H9 (cell line): ENCODE measurements at places on chromosomes 1 and 21.

DNA sequence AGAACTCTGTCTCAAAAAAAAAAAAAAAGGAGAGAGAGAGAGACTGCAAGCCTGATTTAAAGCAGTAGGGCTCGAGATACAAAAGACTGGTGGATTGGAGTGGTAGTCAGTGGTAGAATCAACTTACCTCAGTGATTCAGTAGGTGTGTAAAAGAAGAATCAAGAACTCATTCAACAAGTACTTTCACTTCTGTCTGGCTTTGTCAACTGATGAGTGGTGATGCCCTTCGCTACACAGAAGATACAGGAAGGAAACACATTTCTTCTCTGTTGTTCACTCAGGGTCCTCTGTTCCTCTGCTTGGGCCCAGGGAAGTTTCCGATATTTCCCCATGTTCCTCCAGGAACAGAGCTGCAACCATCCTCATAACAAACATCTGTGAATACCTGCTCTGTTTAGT lies 68.6 kb upstream of the COG2 start:
- H3K4me3 ChIP-seq = no peak overlapping the region
- DNase-seq = no peak
- no peaks in the 10 kb centered on the region for H3K4me1 ChIP-seq
- no peak overlapping the region for H3K27ac ChIP-seq
- H3K36me3 ChIP-seq = no peaks in the 10 kb centered on the region

GRCh38 chr1:66270119-66270812 lies 263.7 kb upstream of the SGIP1 start:
- no peak overlapping the region for H3K4me3 ChIP-seq
- no peaks in the 10 kb centered on the region for H3K36me3 ChIP-seq
- no peak for DNase-seq

GRCh38 chr1:24400065-24400464 lies 13.5 kb downstream of the STPG1 start:
- no peak overlapping the region for H3K27ac ChIP-seq
- DNase-seq = no peak
- H3K4me3 ChIP-seq = no peak overlapping the region
- no peaks in the 10 kb centered on the region for H3K4me1 ChIP-seq

DNA sequence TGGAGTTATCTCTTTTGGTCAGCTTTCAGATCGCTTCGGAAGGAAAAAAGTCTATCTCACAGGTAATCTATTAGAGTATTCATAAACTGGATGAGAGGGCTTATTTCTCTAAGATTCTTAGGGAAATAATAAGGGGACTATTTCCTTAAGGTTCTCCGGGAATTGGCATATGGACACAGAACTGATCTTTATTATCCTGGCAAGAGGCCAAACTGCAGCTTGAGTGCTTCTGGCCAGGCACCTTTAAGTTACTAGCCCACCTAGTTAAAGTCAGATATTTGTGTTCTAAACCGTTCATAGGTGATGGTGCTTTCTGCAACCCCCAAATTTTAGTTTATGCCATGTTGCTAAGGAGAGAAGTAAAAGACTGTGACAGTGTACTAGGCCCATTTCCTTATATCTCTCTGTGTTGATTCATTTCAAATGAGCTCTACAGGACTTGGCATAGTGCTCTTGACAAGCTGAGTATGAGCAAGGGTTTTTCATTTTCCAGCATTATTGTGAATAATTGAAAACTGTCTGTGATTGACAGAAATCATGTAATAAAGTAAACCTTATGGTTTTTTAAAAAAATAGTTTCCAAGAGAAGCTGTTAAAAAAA lies 43.4 kb downstream of the SLC22A15 start:
- no peaks in the 10 kb centered on the region for H3K4me1 ChIP-seq
- H3K4me3 ChIP-seq = no peak overlapping the region
- H3K27ac ChIP-seq = no peak overlapping the region
- H3K36me3 ChIP-seq = peaks cover 12% of the 10 kb centered on the region
- H3K27me3 ChIP-seq = no peaks in the 10 kb centered on the region

DNA sequence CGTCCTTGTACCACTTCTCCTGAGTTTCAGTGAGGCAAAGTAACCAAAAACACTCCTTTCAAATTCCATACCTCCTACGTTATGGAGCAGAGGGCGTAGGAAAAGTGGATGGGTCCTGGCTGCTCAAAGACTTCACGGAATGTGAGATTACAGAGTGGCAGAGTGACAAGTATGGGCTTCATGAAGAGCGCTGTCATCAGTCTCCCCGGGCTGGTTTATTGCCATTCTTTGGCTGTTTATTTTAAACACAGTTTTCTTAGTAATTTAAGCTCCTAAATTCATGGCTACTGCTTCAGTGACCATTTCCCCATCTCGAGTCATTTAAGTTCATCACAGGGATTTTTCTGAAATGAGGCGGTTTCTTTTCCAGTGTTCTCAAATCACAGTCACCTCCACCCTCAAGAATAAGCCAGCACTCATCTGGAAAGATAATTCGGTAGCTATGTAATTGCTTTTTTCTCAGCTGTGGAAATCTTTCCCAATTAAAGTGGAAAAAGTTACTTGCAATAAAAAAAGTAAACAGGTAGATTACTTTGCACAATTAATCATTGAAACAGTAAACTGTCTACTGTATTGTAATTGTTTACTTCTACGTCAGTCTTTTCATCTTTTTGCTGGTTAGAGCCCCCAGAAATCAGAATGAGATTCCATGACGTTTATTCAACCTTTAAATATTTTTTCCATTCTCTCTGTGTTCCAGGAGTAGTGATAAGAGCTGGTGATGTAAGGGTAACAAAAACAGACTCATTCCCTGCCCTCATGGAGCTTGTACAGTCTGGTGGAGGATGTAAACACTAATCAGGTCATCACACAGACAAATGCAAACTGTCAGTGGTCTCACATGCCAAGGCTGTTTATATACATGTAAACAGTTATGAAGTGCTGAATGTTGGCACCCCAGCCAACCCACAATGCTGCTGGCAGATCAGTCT lies 3.0 kb upstream of the SMYD2 start:
- no peaks in the 10 kb centered on the region for H3K36me3 ChIP-seq
- H3K27ac ChIP-seq = no peak overlapping the region
- H3K27me3 ChIP-seq = peaks cover 20% of the 10 kb centered on the region; the same call in 1 of the 2 replicates
- peaks cover 7% of the 10 kb centered on the region; the same call in 1 of the 2 replicates for H3K4me1 ChIP-seq

GRCh38 chr21:27703791-27704190 lies 736.9 kb upstream of the ADAMTS5 start:
- DNase-seq = no peak
- no peak overlapping the region for H3K4me3 ChIP-seq

- H3K27ac ChIP-seq = no peak within 1 kb of the TSS
- H3K4me1 ChIP-seq = no peaks in the 10 kb centered on the region
- peak within 1 kb of the TSS; percentile 75 for H3K4me3 ChIP-seq
- H3K36me3 ChIP-seq = peaks cover 3% of the 10 kb centered on the region; the same call in 1 of the 2 replicates
- H3K27me3 ChIP-seq = no peaks in the 10 kb centered on the region; the same call in 1 of the 2 replicates
- peak; percentile 100 for DNase-seq
Observed at GRCh38 chr1:5992026-5992813, at the start of gene NPHP4. NPHP4 (minus strand) TSS chr1:5992425; CDS start chr1:5986289, 6,136 bp downstream.

- no peaks in the 10 kb centered on the region; the same call in 1 of the 2 replicates for H3K4me1 ChIP-seq
- no peaks in the 10 kb centered on the region for H3K36me3 ChIP-seq
- H3K4me3 ChIP-seq = no peak overlapping the region
- no peak for DNase-seq
- no peaks in the 10 kb centered on the region for H3K27me3 ChIP-seq
Observed at GRCh38 chr1:207020065-207020708, 12.4 kb downstream of the C1orf116 start.

GRCh38 chr1:34057347-34058130 lies 107.5 kb downstream of the CSMD2 start:
- no peak overlapping the region for H3K27ac ChIP-seq
- no peaks in the 10 kb centered on the region for H3K4me1 ChIP-seq
- peak; percentile 59 for DNase-seq
- peaks cover 5% of the 10 kb centered on the region for H3K36me3 ChIP-seq
- H3K4me3 ChIP-seq = no peak overlapping the region
- H3K27me3 ChIP-seq = no peaks in the 10 kb centered on the region

DNA sequence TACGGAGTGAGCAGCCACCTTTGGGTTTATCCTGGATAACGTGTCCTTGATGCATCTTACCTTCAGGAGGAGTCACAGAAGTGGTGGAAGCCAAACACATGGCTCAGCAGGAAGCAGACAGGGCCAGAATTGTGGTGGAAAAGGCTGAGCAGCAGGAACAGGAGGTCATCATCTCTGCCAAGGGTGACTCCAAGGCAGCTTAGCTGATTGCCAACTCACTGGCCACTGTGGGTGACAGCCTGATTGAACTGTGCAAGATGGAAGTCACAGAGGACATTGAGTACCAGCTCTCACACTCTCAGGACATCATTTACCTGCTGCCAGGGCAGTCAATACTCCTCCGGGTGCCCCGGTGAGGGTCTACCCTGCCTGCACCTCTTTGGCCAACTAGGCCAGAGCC lies 179.3 kb downstream of the FAF1 start:
- DNase-seq = no peak
- no peaks in the 10 kb centered on the region; the same call in 2 of the 3 replicates for H3K36me3 ChIP-seq
- H3K27me3 ChIP-seq = no peaks in the 10 kb centered on the region
- H3K4me1 ChIP-seq = no peaks in the 10 kb centered on the region

GRCh38 chr21:17139696-17140095 lies 373.1 kb upstream of the CXADR start:
- no peak for DNase-seq
- H3K27me3 ChIP-seq = no peaks in the 10 kb centered on the region
- no peak overlapping the region for H3K27ac ChIP-seq
- no peaks in the 10 kb centered on the region for H3K4me1 ChIP-seq

- H3K4me1 ChIP-seq = no peaks in the 10 kb centered on the region
- no peaks in the 10 kb centered on the region for H3K27me3 ChIP-seq
- peak; percentile 19 for DNase-seq
- no peak overlapping the region for H3K4me3 ChIP-seq
Observed at GRCh38 chr1:223216531-223217205, 73.6 kb upstream of the TLR5 start.

DNA sequence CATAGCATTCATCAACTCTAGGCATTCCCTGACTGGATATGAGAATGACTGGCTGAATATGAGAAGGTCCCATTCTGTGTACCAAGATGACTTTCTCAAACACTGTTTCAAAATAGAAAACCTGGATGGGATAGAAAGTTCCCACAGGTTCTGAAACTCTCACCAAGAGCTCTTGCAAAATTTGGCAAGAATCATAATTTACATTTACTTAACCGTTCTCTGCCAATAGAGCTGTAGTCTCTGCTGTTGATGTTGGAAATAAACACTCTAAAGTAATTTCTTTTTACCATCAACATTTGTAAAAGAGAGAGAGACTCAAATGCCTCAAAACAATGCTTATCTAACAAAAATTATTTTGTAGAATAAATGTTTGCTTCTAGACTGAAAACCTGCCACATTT lies 221.1 kb downstream of the LMO4 start:
- no peak overlapping the region for H3K27ac ChIP-seq
- H3K4me1 ChIP-seq = no peaks in the 10 kb centered on the region
- H3K4me3 ChIP-seq = no peak overlapping the region
- H3K27me3 ChIP-seq = no peaks in the 10 kb centered on the region

DNA sequence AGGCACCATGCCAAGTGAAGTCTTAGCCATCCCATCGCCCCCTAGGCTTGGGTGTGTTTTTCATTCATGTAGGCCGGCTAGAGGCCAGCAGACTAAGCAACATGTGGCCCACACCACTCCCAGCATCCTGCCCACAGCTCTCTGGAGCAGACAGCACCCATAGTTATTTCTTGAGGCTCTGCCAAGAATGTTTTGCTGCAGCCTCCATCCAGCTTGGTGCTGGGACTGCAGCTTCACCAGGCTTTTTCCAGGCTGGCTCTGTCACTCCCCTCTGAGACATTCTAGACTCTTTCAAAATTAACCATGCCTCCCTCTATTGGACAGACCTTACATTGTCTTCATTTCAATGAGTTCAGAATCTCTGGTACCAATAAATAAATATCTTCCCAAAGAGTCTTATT lies 104.2 kb downstream of the DUSP10 start:
- H3K36me3 ChIP-seq = no peaks in the 10 kb centered on the region
- H3K27ac ChIP-seq = no peak overlapping the region

- H3K27me3 ChIP-seq = no peaks in the 10 kb centered on the region
- no peak for DNase-seq
- no peak overlapping the region for H3K27ac ChIP-seq
- no peak overlapping the region for H3K4me3 ChIP-seq
Observed at GRCh38 chr1:192826791-192827546, 18.1 kb downstream of the RGS2 start.

GRCh38 chr1:95431235-95431634 lies 197.2 kb downstream of the RWDD3 start:
- H3K36me3 ChIP-seq = no peaks in the 10 kb centered on the region
- no peaks in the 10 kb centered on the region for H3K27me3 ChIP-seq
- no peak for DNase-seq
- no peaks in the 10 kb centered on the region; the same call in 1 of the 2 replicates for H3K4me1 ChIP-seq

DNA sequence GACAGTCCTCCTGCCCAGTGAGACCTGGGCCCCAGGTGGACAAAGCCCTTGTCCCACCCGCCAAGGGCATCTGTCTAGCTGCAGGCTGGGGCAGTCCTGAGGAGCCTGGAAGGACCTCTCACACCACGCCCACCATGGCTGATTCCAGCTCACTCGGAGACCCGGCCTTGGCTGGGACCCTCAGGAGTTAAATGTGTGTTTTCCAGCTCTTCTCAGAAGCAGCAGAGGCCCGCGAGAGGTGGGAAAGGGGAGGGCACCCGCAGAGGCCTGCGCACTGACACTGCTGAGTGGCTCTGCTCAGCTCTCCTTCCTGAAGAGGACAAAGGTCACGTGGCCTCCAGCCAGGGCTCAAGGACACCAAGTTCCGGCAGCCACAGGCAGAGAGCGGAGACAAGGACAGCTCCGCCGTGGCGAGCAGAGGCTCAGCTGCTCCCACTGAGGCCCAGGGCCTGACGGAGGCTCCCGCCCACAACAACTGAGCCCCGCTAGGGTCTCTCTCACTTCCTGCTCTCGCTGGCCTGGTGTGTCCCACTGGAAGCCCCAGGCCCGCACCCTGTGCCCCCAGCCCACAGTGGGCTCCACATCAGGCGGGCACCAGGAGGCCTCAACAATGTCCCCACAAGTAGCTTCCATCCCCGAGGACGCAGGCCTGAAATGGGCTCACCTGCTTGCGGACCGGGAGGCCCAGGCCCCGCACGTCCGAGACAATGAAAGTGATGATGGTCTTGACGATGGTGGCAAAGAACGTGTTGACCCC lies 16.9 kb downstream of the SLC19A1 start:
- no peaks in the 10 kb centered on the region for H3K4me1 ChIP-seq
- H3K27me3 ChIP-seq = no peaks in the 10 kb centered on the region
- H3K4me3 ChIP-seq = no peak overlapping the region
- no peak overlapping the region for H3K27ac ChIP-seq
- peaks cover 43% of the 10 kb centered on the region for H3K36me3 ChIP-seq
- DNase-seq = no peak

DNA sequence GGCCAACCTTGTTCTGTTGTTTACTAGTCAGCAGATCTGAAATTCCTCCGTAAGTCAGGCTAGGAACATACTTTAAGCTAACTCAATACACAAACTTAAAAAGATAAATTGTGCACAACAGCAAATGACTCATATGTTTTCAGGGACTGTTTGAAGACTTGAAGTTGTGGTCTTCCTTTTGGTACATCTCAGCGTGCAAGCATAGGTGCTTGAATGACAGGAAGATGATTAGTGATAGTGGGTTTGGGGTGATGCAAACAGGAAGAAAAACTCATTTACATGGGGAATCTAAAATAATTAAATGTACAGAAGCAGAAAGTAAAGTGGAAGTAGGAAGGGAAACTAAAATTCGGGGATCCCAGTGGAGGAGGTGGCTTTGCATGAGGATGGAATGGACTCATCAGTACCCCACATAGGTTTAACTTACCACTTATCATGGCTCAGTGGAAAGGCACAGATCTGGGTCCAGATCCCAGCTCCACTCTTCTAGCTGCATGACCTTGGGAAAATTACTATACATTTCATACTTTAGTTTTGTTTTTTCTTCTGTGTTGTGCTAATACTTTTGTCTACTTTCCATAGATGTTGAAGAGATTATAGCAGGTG lies 122.3 kb downstream of the XCL2 start:
- no peak overlapping the region for H3K4me3 ChIP-seq
- no peaks in the 10 kb centered on the region for H3K27me3 ChIP-seq
- H3K27ac ChIP-seq = no peak overlapping the region
- peaks cover 4% of the 10 kb centered on the region; the same call in 1 of the 2 replicates for H3K4me1 ChIP-seq
- no peaks in the 10 kb centered on the region for H3K36me3 ChIP-seq
- DNase-seq = no peak
